Activated CD8-positive, alpha-beta T cell treated with anti-CD3 and anti-CD28 coated beads, Interleukin-2, amount 10 ng/mL, durations not matched to agents 7 days and 5 days (primary cell): ENCODE measurements at places on chromosomes 2 and 18. TPM values are rescaled to one million over a fixed set of nuclear protein-coding genes. Genes with fewer than 3 reads are reported as not detected.

GRCh38 chr2:47250586-47251403 lies 95.7 kb upstream of the STPG4 start:
- DNase-seq: no peak

DNA sequence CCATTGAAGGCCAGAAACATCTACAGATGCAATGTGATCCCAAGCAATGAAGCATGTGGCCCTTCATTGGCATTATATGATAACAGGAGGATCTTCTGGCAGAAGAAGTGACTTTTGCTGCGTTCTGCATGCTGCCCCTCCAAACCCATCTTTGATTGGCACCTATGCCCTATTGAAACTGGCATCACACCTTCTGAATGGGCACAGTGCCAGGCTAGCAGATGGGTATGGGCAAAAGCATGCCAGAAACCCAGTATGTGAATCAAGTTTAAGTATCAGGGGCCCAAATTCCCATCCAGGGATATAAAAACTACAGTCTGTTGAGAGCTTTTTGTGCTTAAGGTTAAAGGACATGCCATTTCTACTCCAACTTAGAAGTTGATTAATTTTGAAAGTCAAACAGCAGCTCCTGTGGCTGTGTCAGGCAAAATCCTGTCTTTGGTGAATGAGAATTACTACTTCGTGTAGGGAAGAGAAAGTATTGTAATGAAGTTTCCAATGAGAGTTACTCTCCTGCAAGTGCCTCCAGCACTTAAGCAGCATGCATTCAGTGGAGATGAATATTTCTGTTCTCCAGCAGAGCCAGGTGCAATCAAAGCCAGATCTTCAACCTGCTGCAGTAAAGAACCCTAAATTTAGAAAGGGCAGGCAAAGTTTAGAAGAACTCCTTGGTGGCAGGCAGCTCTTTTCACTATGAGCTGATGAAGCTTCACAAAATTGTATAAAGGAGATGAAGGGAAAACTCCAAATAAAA lies 8.6 kb downstream of the VRK2 start:
- DNase-seq: no peak

DNA sequence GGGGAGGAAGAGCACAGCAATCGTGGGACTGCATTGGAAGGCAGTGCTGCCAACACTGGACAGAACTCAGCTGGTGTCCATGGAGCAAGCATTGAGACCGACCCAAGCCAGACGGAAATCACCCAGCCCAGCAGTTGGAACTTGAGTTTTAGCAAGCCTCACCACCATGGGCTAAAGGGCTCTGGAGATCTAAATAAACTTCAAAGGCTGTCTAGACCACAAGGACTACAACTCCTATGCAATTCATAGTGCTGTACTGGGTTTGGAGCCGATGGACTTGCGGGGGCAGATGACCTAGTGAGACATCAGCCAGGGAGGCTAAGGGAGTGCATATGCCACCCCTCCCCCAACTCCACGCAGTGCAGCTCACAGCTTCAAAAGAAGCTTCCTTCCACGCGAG lies 243.6 kb upstream of the SLC39A10 start:
- no peak for DNase-seq

Gene CD8A
- 675 TPM for total RNA-seq
